Activated naive CD4-positive, alpha-beta T cell (primary cell): ENCODE measurements at places on chromosomes 7 and 10.

DNA sequence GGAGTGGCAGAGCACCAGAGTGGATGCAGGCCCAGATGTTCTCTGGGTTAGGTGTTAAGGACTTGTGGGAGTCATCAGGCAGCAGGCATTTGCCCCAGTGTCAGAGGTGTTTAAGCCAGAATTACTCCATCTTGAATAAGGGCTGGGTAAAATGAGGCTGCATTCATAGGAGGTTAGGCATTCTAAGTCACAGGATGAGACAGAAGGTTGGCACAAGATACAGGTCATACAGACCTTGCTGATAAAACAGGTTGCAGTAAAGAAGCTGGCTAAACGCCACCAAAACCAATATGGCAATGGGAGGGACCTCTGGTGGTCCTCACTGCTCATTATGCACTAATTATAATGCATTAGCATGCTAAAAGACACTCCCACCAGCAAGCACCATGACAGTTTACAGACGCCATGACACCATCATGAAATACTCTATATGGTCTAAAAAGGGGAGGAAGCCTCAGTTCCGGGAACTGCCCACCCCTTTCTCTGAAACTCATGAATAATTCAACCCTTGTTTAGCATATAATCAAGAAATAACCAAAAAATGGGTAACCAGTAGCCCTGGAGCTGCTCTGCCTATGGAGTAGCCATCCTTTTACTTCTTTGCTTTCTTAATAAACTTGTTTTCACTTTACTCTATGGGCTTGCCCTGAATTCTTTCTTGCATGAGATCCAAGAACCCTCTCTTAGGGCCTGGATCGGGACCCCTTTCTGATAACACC lies 882 bp upstream of the LRRC61 start:
- DNase-seq = no peak

- no peak for DNase-seq
Measured at GRCh38 chr7:40715053-40715430, 580.2 kb downstream of the SUGCT start.

- no peak for DNase-seq
Measured at GRCh38 chr10:78545756-78546155, 512.1 kb downstream of the RPS24 start.

DNA sequence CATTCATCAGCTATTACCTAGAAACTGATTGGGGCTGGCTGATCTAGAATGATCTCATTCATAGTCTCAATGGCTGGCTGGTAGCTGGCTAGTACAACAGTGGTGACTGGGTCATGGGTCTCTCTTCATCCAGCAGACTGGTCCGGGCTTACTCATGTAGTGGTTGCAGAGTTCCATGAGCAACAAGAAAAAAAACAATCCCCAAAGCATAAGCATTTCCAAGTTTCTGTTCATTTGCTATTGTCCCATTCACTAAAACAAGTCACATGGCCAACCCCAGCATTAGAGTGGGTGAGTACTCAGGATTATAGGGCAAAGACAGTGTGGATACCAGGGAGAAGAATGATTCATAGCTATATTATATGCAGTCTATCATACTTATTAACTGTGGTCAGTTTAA lies 85.2 kb upstream of the SEMA3C start:
- no peak for DNase-seq

DNA sequence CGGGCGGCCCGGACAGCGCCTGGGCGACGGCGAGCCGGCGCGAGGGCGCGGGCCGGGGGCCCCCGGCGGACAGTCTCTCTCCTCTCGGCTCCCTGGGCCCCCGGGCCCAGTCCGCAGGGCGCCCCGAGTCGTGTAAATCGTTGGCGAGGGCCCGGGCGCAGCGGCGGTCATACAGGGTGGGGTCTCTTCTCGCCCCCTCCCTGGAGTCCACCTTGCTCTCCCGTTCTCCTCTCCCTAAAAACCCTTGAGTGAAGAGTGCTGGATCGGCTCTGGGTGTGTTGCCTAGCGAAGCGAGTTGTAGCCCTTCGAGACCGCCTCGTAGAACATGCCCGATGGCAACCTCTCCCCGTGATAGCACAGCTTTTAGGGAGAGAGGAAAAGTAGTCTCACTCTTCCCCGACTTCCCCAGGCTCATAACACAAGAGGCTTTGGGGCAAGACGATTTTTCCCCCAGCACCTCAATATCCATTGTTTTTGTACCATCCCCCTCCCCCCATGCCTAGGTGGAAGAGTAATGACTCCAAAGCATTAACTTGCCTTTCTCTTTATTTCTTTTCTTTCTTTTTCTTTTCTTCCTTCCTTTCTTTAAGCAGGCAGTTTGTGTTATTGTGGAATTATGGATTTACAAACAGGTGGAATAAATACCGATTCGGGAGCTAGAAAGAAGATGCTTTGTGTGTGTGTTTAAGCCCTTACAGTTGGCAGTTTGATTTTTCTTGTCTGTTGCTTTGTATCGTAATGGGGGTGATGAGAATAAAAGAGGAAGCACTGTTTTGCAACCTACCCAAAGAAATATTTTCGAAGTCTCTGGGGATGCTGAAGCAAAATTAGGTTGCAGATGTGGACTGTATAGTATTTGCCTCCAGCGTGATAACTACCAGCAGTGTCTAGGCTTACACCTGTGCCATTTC lies 822 bp downstream of the SHOC2 start:
- DNase-seq = no peak

- DNase-seq = no peak
Measured at GRCh38 chr7:54664235-54665228, 94.5 kb downstream of the SEC61G start.

GRCh38 chr7:30835396-30835915 lies 64.2 kb downstream of the MINDY4 start:
- no peak for DNase-seq

GRCh38 chr10:79319115-79319771 lies 28.0 kb upstream of the PPIF start:
- DNase-seq = no peak

- DNase-seq = no peak
Measured at GRCh38 chr10:112389271-112389822, 15.4 kb downstream of the ACSL5 start.
